NCI-H2171 (cell line): ENCODE measurements at places on chromosomes 5 and 9.
A peak's percentile ranks its signal among the peaks of the same experiment; 100 is the strongest.

GRCh38 chr9:133327834-133328484 is 8.0 kb downstream of the SURF6 start:
- DNase-seq: no peak

- no peak for DNase-seq
These were observed 497.0 kb upstream of the DAP start for GRCh38 chr5:11258001-11258400.

DNA sequence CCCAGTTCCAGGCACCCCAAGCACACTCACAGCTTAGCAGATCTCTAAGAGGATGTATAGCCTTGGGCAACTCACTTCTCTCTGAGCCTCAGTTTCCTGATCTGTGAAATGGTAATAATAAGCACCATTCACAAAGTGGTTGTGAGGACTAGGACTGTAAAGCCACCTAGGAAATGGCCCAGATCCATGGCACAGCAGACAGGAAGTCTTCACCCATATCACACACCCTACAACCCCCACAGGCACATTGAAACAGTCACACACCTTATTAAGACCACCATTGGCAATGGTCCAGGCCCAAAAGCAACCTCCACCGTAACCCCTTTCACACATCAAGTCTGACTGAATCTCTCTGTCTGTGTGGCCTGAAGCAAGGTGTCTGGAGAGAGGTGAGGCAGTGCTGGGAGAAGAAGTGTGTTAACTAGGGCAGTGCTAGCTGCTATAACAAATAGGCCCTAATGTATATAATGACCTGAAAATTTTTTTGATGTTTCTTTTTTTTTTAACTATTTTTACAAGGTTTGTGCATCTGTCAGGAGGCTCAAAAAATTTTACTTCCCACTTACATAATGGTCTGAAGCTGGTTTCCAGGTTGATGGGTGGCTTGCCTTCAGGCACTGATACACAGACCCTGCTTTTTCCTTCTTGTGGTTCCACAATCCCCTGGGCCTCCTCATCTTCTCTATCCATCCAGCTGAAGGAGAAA is 2.4 kb upstream of the RGS14 start:
- DNase-seq: no peak

DNA sequence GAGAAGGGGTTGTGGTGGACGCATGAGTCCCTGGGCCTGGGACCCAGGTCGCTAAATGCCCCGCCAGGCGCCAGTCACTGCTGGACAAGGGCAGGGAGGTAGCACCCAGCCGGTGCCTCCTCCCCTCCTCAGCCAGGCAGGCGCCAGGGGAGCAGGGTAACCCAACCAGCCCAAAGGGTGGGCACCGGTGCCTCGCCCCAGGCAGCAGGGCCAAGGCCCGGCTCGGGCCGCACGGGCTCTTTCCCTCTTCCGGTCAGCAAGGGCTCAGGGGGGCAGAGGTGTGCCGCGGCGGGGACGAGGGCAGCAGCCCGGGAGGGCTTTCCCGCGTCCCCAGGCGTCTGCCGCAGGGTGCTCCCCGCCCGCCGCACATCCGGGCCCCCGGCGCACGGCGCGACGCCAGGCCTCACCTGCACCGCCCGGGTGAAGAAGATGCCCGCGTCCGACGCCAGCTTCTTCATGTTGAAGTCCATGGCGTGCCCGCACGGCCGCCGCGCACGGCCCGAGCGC is 393 bp downstream of the SH3GLB2 start:
- DNase-seq: peak; percentile 84

GRCh38 chr5:168443950-168444700 is 42.1 kb upstream of the RARS1 start:
- DNase-seq: no peak

- no peak for DNase-seq
These were observed 37.3 kb upstream of the TENT4A start for GRCh38 chr5:6675784-6676491.

DNA sequence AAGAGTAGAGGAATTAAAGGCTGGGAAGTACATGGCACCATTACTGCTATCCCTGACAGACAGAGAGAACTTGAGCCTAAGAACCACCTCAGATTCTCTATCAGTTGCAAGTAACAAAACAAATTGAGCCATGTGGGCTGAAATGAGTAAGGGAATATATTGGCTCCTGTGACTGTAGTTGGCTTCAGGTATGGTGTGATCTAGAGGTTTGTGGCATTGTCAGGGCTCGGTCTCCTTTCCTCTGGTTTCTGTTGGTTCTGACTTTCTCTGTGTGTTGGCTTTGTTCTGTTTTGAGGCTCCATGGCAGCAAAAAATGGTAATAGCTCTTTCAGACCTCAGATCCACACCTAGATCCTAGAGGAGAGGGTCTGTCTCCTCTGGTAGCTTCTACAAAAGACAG is 5.7 kb downstream of the GALNT10 start:
- DNase-seq: no peak
